ENCODE measurements at places on chromosomes 12 and 14.

GRCh38 chr14:103890821-103891666, 37.2 kb upstream of the TDRD9 start:
- H3K4me3 ChIP-seq: no peak overlapping the region
- no peak for DNase-seq
- no peaks in the 10 kb centered on the region for H3K36me3 ChIP-seq
- no peaks in the 10 kb centered on the region for H3K4me1 ChIP-seq
- no peaks in the 10 kb centered on the region for H3K27me3 ChIP-seq

- H3K4me1 ChIP-seq: no peaks in the 10 kb centered on the region
- DNase-seq: no peak
- no peaks in the 10 kb centered on the region for H3K36me3 ChIP-seq
These were observed 178.8 kb downstream of the STXBP6 start for GRCh38 chr14:24870949-24871701.

DNA sequence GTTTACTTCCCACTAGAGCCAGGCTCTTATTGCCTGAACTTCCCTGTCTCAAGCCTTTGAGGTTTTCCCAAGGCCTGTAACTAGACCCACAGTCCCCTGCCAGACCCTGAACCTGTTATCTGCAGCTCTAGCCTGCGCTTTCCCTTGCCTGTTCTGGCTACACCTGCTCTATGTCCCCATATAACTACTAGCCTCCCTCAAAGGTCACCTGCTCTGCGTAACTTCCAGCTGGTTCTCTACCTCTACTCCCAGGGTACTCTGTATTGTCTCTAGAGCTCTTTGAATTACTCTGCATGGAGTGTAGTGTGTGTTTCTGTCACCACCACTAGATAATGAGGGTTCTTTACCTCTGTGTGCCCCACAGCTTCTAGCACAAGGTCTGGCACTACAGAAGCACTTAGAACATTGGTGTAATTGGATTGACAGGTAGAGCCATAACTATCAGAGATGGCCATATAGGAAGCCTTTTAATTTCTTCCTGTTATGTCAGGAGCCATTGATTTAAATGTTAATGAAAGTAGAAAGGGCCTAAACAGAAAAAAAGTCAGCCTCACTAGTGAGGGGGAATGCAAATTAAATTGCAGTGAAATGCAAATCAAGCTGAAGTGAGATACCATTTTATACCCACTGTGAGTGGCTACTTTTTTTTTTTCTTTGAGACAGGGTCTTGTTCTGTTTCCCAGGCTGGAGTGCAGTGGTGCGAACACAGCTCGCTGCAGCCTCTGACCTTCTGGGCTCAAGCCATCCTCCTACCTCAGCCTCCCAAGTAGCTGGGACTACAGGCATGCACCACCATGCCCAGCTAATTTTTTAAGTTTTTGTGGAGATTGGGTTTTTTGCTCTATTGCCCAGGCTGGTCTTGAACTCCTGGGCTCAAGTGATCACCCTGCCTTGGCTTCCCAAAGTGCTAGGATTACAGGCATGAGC, 47.8 kb downstream of the EID3 start:
- H3K4me3 ChIP-seq: no peak overlapping the region
- no peaks in the 10 kb centered on the region for H3K4me1 ChIP-seq
- no peak overlapping the region for H3K27ac ChIP-seq
- H3K36me3 ChIP-seq: peaks cover 26% of the 10 kb centered on the region
- H3K27me3 ChIP-seq: no peaks in the 10 kb centered on the region

DNA sequence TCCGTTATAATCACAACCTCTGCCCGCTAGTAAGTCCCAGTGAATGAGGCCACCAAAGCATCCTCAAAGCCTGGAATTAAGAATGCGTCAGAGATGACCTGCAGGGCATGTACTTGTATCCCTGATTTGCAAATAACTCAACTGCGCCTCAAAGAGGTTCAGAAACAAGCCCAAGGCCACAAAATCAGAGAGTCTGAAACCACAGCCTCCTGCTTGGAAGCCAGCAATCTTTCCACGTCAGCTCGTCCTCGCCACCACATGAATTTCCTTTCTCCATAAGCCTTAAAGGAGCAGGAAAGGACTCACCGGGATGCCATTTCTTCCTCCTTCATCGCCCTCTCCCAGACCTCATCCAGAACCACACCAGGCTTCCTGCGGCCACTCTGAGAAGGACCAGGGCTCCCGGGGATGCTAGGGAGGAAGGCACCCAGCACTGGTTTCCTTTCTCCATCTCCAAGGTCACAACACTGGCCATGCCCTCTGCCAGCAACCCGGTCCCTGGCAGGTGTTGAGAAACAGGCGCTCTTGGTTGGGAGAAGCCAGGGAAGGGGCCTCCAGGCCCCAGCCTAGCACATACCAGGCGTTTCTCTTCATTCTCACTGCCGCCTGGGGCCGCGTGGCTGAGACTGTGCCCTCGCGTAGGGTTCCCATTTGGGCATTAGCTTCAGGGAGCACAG, 191.2 kb upstream of the DIO3 start:
- DNase-seq: no peak
- no peaks in the 10 kb centered on the region for H3K27me3 ChIP-seq
- H3K4me3 ChIP-seq: no peak overlapping the region
- H3K27ac ChIP-seq: no peak overlapping the region

GRCh38 chr12:100919116-100919515, 124.5 kb downstream of the ANO4 start:
- no peak overlapping the region for H3K4me3 ChIP-seq
- H3K27ac ChIP-seq: no peak overlapping the region
- H3K4me1 ChIP-seq: no peaks in the 10 kb centered on the region
- no peak for DNase-seq

DNA sequence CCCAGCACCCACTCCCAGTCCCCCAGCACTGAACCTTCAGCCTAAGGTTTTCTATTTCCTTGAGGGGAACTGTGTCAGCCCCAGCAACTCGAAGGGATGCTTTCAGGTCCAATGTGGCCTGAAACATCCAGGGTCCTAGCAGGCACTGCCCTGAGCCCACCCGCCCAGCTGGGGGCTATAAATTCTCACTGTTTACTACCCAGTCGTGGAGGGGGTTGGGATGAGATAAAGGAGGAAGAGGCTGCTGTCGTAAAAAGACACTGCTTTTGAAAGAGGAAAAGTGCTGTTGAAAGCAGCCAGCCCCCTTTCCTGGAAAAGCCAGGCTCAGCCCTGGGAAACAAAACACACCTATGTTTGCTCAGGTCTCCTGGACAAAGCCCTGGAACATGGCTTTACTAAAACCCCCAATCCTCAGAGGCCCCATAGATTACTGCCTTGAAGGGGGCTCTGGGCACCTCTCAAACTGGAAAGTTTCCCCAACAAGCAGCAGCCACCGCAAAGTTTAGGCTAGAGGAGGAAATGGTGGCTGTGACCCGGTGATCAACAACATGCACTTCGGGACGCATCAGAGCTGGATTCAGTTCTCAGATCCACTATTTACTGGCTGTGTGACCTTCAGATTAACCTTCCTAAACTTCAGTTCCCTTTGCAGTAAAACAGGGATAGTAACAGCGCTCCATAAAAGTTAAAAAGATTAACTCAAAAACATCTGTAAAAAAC, 51.0 kb downstream of the ACTN1 start:
- DNase-seq: no peak
- no peaks in the 10 kb centered on the region for H3K4me1 ChIP-seq
- H3K36me3 ChIP-seq: no peaks in the 10 kb centered on the region
- H3K27ac ChIP-seq: no peak overlapping the region

DNA sequence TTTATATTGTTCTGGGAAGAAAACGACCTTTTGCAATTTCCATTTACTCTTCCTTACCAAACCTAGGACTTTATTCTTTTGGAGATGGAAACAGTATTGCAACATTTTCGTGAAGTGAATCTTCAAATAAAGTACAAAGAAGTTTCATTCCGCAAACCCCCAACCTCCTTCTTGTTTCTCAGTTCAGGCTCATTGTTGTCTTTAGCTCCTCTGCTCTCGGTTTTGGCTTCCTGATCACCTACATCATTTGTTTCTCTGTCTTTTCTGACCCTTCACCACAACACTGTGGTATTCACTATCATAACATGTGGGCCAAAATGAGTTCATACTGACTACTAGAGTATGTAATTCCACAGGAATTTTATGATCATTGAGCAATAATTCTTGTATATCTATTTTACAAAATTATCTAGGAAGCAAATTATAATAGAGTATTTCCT, 266.8 kb downstream of the ADAMTS20 start:
- no peaks in the 10 kb centered on the region for H3K4me1 ChIP-seq
- DNase-seq: no peak

- H3K27ac ChIP-seq: no peak overlapping the region
- H3K36me3 ChIP-seq: no peaks in the 10 kb centered on the region
- no peak for DNase-seq
- H3K27me3 ChIP-seq: no peaks in the 10 kb centered on the region
- H3K4me3 ChIP-seq: no peak overlapping the region
These were observed 83.8 kb upstream of the PIWIL1 start for GRCh38 chr12:130253866-130254265.

GRCh38 chr14:94385553-94386057, 2.8 kb downstream of the SERPINA1 start:
- H3K27ac ChIP-seq: no peak overlapping the region
- no peaks in the 10 kb centered on the region for H3K4me1 ChIP-seq
- no peaks in the 10 kb centered on the region for H3K36me3 ChIP-seq
- no peak for DNase-seq
- H3K4me3 ChIP-seq: no peak overlapping the region

- no peaks in the 10 kb centered on the region for H3K4me1 ChIP-seq
- no peaks in the 10 kb centered on the region for H3K36me3 ChIP-seq
- no peak for DNase-seq
- no peaks in the 10 kb centered on the region for H3K27me3 ChIP-seq
These were observed 285.3 kb downstream of the DPF3 start for GRCh38 chr14:72608391-72609204.

Data from effector memory CD4-positive, alpha-beta T cell (primary cell).